ENCODE measurements at places on chromosomes 3 and 15.

GRCh38 chr3:12974334-12974733 is 98.9 kb downstream of the IQSEC1 start:
- DNase-seq = no peak

DNA sequence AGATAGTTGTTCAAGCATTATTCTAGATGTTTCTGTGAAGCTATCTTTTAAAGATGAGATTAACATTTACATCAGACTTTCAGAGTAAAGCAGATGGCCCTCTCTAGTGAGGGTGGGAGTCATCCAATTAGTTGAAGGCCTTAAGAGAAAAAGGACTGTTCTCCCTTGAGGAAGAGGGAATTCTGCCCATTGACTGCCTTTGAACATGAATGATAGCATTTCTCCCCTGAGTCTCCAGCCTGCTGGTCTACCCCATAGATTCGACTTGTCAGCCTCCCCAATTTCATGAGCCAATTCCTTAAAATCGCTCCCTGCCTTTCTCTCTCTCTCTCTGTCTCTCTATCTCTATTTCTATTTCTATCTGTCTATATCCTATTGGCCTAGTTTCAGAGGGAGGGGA is 115.5 kb downstream of the EBLN2 start:
- no peak for DNase-seq

- no peak for DNase-seq
Observed at GRCh38 chr15:92384381-92384780, 9.3 kb upstream of the ST8SIA2 start.

- no peak for DNase-seq
Observed at GRCh38 chr3:122560680-122561079, 3.4 kb downstream of the PARP9 start.

DNA sequence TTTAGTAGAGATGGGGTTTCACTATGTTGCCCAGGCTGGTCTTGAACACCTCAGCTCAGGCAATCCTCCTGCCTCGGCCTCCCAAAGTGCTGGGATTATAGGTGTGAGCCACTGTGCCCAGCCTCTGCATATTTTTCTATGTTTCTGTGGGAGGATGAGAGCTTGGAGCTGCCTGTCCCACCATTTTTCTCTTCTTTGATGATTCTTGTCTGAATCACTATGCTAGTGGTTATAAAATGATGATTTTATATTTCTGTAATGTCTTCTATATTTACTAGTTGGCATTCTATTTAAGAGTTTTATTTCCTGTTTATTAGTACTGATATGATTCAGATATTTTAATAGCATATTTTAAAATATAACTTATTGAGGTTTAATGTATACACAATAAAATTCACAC is 69.7 kb downstream of the CHCHD6 start:
- DNase-seq = no peak

GRCh38 chr15:38378161-38378560 is 75.8 kb upstream of the FAM98B start:
- no peak for DNase-seq

- no peak for DNase-seq
Observed at GRCh38 chr3:56190771-56191305, 277.4 kb downstream of the ERC2 start.

- no peak for DNase-seq
Observed at GRCh38 chr3:53016236-53016635, 29.6 kb downstream of the SFMBT1 start.

DNA sequence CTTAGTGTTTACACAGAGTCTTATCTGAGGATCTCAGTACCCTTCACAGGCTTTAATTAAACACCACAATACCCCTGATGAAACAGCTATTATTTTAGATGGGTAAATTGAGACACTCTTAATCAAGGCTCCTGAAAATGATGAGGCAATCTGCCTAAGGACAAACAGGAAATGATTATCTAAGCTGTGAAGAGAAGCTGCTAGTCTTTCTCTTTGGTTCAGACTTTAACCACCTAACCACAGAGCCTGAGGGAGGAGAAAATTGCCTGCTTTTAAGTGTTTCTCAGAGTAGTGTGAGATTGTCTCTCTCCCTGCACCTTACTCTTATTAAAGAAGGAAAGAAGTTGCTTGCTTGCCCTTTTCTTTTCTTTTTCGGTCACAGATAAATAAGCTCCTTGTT is 364.3 kb upstream of the ADAMTS9 start:
- DNase-seq = no peak

GRCh38 chr15:81069356-81069755 is 64.7 kb upstream of the CFAP161 start:
- DNase-seq = no peak

DNA sequence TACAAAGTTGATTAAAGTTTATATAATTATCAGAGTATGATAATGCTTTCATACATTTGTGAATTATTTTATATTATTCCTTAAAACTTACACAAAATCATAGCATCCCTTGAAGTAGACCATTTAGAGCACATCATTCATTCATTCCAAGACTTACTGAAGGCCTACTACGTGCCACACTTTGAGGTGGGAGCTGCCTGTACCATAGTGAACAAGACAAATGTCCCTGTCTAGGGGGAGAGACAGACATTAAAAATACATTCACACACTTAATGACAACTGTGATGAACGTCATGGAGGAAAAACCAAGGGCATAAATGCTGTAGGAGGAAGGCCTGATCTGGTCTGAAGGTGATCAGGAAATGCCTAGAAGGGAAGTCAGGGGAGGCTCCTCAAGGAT is 12.1 kb downstream of the MCCC1 start:
- no peak for DNase-seq

- no peak for DNase-seq
Observed at GRCh38 chr3:118955914-118956556, 78.6 kb downstream of the IGSF11 start.

DNA sequence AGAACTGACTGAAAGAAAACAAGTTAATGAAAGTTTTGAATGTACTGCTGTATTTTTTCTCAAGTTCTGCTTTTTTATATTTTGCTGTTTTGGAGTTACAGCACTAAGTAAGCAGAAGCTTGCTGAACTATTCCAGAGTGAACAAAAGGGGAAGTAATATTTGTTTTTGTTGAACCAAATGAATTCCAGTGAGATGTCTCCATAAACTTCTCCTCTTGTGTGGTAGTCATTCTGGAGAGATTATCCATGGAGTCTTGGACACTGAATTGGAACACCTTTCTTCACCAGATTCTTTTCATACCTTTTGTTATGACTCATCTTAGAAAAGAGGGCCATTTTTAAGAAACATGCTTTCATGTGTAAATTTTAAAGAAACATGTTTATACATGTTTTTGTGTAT is 8.8 kb downstream of the ANKUB1 start:
- DNase-seq = no peak

- no peak for DNase-seq
Observed at GRCh38 chr15:100121285-100121684, 220.5 kb downstream of the ADAMTS17 start.

DNA sequence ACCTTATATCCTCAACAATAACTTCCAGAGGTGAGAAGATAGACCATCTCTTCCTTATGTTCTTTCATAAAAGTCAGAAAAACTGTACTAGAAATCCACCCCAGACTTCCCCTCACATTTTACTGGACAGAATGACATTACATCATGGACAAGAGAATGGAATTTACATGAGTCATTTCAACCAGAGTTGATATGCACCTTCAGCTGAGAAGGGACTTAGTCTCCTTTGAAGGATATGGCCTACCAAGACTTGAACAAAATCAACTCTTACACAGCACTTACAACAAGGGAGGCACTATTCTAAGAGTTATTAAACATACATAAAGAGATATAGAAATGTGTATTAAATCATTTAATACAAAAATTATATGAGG is 380.0 kb upstream of the DPH6 start:
- no peak for DNase-seq
